ENCODE measurements at places on chromosomes 7 and 10.

DNA sequence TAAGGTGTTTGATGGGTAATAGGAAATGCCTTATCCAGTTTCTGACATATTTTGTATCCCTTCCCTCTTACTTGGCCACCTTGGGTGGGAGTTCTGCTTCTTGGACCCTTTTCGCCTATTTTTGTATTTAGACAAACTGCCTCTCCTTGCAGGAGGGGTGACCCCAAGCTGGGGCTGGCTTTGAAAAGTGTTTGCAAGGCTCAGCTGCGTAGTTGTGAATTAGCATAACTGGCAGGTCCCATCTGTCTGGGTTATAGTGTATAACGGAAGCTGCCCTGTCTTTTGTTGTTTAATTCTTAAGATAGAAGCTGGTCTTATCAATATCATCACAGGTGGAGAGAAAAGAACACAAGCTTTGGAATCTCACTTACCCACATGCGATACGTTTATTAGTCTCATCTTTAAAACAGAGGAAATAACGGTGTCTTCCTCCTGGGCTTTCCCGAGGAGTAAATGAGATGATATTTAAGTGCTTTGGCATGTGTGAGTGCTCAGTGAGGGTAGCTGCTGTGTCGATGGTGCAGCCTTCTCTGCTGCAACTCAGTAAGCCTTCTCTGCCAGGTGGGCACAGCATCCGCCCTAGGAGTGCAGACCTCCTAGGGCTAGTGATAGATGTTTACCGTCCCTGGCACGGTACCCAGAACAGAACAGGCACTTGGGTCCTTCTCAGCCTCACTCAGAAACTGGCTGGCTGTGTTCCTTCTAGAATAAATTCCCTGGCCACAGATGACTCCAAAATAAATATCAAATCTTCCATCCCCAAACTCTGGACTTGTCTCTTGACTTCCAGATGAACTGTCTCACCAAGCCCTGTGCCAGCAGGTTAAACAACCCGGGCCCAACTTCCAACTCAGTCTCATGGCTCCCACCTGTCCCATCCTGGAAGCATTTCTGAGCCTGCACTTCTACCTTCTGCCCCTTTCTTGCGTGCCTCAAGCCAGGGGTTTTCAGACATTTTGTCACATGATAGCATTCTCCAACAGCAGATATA, 227.3 kb downstream of the GFRA1 start:
- DNase-seq = no peak

DNA sequence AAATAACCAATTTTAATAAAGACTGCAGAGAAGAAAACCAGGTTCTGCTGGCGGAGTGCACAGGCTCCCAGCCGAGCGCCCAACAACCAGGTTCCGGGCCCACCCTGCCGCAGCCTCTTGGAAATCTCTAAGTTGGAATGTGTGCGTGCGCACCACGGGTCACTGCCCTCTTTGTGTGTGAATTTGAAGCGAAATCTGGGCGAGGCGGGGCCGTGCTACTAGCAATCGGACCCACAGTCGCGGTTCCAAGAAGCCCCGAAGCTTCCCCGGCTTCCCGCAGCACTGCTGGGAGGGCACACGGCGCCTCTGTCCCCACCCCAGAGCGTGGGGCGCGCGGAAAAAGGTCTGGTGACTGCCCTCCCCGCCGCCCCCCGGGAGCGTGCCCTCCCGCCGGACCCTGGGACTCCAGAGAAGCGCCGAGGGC, 666 bp upstream of the MAP3K8 start:
- DNase-seq = peak; percentile 85

GRCh38 chr10:87842776-87843497, 20.4 kb downstream of the KLLN start:
- peak; percentile 40 for DNase-seq

DNA sequence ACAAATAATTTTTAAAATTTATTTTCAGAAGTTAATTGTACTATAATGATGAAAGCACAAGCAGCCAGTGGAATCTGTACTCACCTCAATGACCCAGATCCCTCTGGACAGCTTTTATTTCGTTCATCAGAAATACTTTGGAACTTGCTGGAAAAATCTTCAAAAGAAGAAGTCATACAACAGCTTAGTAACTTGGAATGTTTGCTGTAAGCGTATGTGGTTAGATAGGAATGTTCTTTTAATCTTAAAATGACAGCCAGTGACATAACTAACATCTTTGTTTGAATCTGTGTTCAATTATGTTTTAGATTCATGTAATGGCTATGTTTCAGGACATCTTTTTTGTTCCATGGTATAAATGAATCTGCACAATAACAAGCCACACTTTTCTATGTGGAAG, 26.8 kb downstream of the CFAP69 start:
- no peak for DNase-seq
